ENCODE measurements at places on chromosomes 11 and 22.
A peak's percentile ranks its signal among the peaks of the same experiment; 100 is the strongest.

DNA sequence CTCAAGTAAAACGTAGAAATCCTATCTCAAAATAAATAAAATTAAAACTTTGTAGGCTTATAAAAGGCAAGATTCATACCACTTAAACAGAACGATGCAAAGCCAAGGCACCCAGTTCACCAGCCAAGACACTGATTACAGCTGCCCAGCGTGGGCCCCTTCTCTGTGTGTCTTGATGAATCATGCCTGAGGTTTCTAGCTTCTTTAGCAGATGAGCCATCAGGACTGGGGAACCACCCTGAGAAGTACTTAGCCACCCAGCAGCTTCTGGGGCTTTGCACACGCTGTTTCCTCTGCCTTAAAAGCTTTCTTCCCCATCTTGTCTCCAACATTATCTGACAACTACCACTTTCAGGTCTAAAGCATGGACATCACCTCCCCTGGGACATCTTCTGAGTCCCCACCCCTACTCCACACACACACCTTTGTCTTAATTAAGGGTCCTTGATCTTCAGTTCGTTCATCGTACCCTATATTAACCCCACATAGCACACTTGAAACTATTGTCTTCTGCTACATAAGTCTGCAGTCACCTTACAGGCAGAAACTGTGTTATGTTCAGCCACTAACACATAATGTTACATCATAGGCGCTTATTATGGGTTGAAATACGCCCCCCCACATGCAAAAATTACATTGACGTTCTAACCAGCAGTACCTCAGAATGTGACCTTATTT, 8.7 kb upstream of the LAYN start:
- DNase-seq: no peak

- DNase-seq: no peak
These were observed 3.8 kb upstream of the FDX1 start for GRCh38 chr11:110425751-110426545.

DNA sequence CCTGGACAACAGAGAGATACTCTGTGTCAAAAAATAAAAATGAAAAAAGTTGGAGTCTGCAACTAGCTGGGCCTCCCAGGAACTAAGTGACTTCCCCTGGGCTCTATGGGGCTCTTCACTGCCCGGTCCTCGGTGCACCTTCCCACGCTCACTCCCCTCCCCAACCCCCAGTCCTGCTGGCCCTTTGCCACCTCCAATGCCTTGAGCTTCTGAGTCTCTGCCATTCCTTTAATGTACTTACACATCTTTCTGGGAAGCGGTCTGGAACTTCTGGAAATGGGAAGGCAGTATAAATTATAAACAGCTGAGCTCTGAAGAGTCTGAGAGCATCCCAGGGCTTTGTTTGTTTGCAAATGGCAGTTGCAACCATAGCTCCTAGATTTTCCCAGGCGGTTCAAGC, 5.9 kb upstream of the BATF2 start:
- no peak for DNase-seq

GRCh38 chr11:77187776-77188632, 60.0 kb downstream of the MYO7A start:
- peak; percentile 30 for DNase-seq

DNA sequence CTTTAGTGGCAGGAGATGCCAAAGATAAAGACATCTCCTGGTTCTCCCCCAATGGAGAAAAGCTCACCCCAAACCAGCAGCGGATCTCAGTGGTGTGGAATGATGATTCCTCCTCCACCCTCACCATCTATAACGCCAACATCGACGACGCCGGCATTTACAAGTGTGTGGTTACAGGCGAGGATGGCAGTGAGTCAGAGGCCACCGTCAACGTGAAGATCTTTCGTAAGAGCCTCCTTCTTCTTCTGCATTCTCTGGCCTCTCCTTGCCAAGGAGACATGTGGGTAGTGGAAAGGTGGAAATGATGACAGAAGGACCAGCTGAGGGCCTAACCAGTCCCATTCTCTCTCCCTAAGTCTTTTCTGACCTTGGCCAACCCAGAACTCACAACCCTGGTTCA, 110.1 kb upstream of the TTC12 start:
- DNase-seq: no peak

DNA sequence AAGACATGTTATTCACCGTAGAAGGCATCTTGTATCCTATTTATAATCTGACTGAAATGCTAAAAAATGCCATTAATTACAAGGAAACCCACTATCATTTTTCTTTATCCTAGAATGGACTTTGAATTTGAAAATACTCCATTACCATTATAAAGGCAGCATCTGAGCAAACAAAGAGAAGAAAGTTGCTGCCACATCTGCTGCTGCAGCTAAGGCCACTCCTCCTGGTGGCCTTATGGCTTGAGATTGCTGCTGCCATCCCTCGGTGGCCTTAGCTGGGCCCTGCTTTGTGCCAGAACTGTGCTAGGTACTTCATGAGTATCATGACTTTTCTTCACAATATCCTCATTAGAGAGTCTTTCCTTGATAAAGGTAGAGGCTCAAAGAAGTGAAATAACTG, 1210.1 kb upstream of the TENM4 start:
- DNase-seq: no peak

DNA sequence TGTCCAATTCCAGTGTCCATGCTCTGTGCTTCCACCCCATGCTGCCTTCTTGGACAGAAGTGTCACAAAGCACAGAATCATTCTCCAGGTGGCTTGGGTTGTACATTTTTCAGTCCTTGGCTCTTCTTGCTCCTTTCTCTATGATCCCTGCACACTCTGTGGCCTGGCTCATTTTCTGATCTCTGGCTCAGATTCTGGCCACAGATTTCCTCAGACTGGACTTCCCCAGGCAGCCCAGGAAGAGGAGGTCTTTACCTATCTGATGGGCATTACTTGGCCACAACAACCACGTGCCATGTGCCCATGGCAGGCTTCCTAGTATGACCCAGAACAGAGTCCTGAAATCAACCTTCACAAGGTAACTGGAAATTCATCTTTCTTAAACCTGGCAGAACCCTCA, 27.2 kb downstream of the SYTL2 start:
- no peak for DNase-seq

DNA sequence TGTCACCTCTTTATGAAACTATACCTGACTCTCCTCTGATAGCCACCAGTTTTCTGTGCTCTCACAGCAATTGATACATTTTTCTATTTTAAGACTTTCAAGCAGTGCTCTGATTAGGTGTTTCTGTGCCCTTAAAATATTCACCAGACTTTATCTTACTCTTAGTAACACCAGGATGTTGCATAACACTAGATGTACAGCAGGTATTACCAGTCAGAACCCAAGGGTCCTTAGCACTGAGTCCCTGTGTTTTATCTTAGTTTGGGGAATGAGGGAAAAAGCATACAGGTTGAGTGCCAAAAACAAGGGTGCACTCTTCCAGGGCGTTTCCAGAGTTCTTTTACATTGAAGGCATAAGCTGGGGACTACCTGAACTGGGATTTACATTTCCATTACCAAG, 51.4 kb downstream of the COPB1 start:
- no peak for DNase-seq

DNA sequence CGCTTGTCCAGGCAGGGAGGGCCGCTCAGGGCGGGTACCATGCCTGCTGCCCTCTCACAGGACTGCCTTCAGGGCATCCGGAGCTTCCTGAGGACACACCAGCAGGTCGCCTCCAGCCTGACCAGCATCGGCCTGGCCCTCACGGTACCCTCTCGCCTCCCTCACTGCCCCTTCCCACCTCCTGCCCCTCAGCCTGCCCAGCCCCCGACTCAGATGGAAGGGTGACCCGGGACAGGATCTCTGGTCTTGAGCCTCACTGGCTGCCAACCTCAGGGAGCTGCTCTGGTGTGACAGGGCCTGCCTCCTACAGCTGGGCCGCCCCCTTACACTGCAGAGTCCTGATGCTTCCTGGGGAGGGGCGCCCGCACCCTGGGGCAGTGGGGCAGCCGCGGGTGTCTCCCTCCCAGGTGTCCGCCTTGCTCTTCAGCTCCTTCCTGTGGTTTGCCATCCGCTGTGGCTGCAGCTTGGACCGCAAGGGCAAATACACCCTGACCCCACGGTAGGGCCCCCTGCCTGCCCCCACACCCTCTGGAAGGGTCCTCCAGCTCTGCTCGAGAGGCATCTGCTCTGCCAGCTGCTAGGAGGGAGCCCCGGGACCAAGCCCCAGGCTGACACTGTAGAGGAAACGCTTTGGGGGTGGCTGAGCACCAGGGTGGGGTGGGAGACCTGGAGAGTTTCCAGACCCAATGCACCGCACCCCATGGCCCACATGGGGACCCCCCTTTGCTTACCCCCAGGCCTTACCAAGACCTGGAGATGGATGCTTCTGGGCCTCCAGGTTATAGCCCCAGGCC, 14.6 kb downstream of the TSPAN32 start:
- no peak for DNase-seq

GRCh38 chr11:7531011-7531410, 17.2 kb downstream of the PPFIBP2 start:
- DNase-seq: no peak

DNA sequence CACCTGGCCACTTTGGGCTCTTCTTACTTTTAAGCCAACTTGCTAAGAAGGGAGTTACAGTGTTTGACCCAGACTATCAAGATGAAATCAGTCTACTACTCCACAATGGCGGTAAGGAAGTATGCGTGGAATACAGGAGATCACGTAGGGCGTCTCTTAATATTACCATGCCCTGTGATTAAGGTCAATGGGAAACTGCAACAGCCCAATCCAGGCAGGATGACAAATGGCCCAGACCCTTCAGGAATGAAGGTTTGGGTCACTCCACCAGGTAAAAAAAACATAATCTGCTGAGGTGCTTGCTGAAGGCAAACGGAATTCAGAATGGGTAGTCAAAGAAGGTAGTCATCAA, 1.0 kb upstream of the YPEL4 start:
- DNase-seq: no peak

DNA sequence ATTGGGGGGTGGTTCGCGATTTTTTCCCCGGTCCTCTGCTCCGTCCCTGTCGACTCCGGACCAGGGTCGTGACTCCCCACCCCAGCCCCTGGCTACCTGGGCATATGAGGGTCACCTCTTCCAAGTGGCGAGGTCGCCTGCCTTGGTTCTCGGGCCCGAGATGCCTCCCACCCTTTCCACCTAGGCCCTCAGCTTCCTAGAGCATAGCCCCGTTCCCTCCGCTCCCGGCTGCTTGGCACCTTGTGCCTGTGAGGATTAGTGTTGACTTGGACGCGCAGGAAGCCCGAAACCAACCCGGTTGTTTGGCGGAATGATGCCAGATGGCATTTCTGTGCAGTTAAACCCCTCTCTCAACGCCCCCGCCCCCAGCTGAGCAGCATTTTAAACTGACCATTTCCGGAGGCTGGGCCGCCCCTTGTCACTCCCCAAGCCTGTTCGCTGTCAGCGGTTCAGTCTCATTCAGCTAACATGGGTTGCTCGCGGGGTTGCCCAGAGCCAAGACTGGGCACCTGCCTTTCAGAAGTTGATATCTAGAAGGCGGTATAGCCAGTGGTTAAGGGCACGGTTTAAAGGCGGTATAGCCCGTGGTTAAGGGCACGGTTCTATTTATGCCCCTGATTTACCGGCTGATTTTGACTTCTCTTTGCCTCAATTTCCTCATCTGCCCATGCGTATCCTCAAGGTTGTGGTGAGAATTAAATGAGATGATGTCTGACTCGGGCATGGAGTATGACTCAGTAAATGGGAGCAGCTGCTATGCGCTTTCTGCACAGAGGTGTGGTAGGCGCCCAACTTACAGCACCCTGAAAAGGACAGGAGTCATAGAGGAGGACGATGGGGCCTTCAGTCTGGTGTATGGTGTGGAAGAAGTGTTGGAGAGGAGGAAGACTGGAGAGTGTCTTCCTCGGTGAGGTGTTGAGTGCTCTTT, 639 bp downstream of the INCENP start:
- DNase-seq: no peak

GRCh38 chr11:33980897-33981296, 70.6 kb upstream of the CAPRIN1 start:
- DNase-seq: no peak

DNA sequence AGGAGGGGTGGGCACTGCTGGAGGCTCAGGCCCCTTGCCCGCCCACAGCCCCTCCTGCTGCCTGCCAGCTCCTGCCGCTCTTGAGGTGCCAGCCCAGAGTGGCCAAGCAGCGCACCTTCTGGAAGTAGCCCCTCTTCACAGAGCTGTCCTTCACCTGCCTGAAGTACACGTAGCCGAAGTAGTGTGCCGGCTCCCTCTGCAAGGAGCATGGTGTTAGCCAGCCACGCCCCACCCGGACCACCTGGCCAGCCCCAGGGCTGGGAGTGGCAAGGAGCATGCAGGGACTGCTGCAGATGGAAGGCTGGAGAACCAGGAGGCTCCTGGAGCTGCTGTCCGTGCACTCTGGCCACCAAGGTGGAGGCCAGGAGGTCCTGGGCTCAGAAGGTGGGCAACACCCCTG, 9.6 kb downstream of the DENND6B start:
- DNase-seq: no peak

DNA sequence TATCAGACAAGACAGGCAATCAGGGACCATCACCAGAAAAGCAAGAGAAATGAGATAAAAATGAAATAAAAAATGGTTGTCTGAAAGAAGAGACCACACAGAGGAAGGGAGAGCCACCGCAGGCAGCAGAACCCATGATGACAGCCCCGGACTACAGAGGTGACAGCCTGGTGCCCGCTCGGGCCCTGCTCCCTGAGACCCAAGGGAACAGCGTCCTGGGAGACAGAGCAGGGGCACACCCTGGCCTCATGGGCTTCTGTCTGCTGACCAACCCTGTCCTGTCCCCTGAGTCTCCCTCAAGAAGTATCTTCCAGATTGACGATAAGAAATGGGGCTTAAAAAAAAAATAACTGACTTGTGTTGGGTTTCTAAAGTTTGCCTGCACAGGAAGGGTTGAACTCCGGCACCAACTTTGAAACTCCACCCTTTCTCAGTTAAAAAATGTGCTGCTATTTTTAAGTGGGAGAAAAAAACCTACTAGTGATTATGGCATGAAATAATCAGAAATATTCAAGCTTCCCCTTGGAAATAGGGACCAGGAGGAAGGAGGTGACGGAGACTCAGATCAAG, 70.1 kb upstream of the TTLL12 start:
- DNase-seq: no peak

- DNase-seq: no peak
These were observed 176.5 kb upstream of the UBASH3B start for GRCh38 chr11:122478986-122479385.

- DNase-seq: no peak
These were observed 114.1 kb upstream of the CLPB start for GRCh38 chr11:72548463-72548862.

GRCh38 chr11:94755494-94755893, 12.7 kb upstream of the AMOTL1 start:
- DNase-seq: no peak

DNA sequence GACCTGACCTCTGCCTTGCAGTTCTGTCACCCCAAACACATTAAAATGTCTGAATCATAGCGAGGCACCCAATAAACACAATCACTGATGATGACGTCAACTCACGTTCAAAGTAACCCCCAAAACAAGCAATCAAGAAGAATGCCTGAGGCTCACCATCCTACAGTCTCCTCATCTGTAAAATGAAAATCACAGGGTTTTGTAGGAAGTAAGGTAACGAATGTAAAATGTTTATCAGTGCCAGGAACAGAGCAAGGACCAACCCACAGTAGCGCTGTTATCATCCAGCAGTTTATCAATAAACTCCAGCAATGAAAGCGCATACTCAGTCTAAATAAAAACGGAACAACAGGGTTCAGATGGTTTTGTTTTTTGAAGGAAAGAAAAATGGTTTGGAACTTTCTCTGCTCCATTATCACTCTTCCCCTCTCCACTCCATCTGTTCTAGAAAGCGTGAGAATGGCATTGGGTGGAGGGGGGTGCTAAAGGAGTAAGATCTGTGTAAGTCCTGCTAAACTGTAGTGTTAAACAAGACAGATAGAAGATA, 110.5 kb downstream of the MICAL3 start:
- DNase-seq: no peak

GRCh38 chr11:126930091-126930841, 70.3 kb downstream of the KIRREL3 start:
- no peak for DNase-seq
